RPMI7951 (cell line): ENCODE measurements at places on chromosomes 13 and 19.
A peak's percentile ranks its signal among the peaks of the same experiment; 100 is the strongest.

DNA sequence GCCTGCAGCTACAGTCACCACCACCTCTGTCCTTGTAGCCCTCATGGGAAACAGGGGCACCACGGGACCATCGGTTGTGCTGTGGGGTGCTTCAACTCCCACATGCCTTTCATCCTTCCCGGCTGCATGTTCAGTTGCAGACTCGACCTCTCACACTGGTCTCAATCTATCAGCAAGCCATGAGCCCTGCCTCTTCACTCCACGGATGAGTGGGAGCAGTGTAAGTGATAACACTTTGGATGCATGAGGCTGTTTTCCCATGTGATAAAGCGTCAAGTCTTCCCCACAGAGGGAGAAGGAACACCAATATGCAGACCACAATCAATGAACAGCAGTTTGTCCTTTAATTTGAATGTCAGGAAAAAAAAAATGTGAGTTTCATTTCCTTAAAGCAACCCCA lies 12.2 kb downstream of the SERP2 start:
- DNase-seq, result no peak

DNA sequence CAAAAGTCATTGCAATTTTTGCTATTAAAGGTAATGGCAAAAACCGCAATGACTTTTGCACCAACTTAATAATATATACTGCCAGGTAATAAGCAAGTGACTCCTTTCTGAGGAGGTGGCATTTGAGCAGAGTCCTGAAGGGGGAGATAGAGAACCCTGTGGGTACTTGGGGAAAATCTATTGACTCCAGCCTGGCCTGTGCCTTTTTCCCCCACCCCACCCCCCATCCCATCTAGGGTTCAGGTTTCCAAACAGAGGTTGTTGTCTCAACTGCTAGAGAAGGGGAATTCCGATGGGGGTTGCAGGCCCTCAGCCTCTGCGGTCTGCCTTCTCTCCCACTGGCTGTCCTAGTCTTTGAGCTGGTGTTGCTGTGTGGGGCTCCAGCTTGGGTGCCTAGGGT lies 11.5 kb downstream of the S1PR2 start:
- peak; percentile 36 for DNase-seq

DNA sequence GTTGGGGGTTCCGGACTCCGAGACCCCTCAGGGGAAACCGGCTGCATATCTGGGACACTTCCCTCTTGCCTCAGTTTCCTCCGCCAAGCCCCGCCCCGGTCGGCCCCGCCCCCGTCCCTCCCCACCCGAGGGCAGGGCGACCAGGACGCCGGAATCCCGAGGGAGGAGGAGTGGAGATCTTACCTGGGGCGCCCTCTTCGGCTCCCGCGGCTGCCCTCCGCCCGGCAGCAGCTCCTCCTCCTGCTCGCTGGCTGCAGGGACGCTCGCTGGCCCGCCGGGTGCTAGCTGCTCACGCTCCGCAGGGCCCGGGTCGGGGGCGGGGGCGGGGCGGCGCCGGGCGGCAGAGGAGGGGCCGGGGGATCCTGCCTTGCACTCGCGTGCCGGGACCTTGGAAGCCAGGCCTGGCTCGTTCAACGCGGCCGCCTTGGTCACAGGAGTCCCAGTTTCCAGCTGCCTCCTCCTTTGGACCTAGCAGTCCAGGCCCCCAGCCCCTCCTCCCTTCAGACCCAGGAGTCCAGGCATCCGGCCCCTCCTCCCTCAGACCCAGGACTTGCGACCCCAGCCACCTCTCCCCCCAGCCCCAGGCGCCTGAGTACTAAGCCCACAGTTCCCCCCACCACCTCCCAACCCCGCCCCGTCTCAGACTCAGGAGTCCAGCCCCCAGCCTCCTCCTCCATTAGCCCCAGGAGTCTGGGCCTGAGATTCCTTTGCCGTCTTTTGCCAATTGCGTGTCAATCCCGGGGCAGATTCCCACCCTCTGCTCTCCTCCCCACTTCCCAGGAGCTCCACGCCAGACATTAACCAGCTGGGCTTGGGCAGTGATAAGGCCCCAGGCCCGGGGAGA lies at the start of gene NTF4:
Gene NTF4 (minus strand): TSS at position 51 of the 844 bp plus-strand sequence. CDS start 2,821 bp downstream, outside the sequence.
- no peak for DNase-seq

GRCh38 chr13:84902243-84902642 lies 897.0 kb downstream of the SLITRK6 start:
- no peak for DNase-seq

GRCh38 chr13:76286178-76286577 lies 600.0 kb downstream of the KCTD12 start:
- DNase-seq, result no peak

- DNase-seq, result no peak
These were observed 152.8 kb downstream of the CYSLTR2 start for GRCh38 chr13:48806522-48806921.

GRCh38 chr13:48804821-48805601 lies 151.3 kb downstream of the CYSLTR2 start:
- DNase-seq, result peak; percentile 85

GRCh38 chr13:35293579-35294226 lies 182.8 kb downstream of the MAB21L1 start:
- no peak for DNase-seq

DNA sequence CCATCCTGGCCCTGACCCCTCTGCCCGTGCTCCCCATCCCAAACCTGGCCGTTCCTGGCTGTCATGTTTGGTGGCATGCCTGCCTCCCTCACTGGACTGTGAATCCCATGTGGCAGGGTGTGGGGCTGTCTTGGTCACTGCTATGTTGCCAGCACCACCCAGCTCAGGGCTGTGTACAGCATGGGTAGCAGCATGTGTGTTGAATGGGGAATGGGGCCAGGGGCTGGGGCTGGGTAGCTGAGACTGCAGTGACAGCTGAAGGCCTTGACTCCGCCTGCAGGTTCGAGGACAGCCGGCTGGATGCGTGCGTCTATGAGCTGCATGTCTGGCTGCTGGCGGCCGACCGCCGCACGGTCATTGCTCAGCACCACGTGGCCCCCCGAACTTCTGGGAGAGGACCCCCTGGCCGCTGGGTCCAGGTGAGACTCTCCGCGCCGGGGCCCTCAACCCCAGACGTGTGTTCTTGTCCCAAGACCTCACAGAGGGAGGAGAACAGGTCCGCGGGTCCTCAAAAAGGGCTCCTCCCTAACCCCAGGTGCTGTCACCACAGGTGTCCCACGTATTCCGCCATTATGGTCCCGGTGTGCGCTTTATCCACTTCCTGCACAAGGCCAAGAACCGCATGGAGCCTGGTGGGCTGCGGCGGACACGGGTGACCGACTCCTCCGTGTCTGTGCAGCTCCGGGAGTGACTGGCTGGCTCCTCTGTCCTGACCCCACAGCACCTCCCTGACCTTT lies 3.5 kb downstream of the NCCRP1 start:
- no peak for DNase-seq

- DNase-seq, result no peak
These were observed 4.4 kb downstream of the PLEKHJ1 start for GRCh38 chr19:2231621-2232221.

DNA sequence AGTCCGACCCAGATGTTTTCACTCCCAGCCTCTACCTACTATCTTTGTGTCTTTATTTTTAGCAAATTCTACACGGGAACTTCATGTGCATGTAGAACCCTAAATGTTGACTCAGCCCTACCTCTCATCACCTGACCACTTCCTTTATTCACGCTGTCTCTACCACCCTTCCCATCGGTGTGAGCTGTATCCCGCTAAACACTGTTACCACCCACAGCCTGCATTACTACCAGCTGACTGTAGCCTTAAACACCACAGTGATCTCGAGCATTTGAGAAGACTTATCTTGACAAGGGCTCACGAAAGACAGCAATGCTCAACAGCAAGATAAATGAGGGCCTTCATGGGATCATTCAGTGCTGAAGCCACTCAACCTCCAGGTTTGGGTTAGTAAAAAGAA lies 15.1 kb downstream of the NCR1 start:
- DNase-seq, result no peak

- no peak for DNase-seq
These were observed 4.6 kb downstream of the DAPK3 start for GRCh38 chr19:3966051-3967017.

DNA sequence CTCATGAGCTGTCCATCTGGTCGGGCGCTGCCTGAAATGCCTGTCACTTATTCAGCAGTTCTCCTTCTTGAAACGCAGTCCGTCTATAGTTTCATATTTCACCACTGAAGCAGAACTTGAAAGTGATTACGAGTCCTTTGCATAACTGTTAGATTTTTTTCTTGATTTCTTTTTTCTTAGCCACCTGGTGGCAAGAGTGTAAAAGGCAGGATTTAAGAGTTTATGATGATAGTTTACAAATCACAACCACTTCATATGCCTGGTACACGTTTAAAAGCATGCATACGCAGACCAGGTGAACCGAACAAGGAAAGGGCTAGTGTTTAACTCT lies 45.8 kb downstream of the GGACT start:
- peak; percentile 22 for DNase-seq

DNA sequence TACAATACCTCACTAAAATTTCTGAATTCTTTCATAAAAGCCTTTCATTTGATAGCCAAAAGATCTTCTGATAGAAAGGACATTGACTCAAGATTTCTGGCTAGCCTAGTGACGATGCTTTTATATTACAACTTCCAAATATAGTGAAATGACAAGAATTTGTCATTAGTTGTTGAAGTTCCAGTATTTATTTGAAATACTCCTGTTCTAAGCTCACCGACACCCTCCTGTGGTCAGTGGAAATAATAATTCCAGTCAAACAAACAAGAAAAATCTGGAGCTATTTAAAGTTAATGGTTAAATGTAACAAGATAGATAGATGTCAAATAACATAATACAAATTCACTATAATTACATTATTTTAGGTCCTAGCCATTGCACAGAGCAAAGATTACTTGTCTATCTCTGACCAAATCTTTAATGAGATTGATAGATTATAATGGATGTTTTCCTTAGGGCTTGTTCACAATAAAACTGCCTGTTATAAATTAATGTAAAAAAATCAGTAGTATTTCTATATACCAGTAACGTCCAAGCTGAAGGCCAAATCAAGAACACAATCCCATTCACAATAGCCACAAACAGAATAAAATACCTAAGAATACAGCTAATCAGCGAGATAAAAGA lies 195.5 kb downstream of the RGCC start:
- DNase-seq, result peak; percentile 47

GRCh38 chr19:41373993-41374392 lies 2.3 kb upstream of the TMEM91 start:
- DNase-seq, result peak; percentile 97

DNA sequence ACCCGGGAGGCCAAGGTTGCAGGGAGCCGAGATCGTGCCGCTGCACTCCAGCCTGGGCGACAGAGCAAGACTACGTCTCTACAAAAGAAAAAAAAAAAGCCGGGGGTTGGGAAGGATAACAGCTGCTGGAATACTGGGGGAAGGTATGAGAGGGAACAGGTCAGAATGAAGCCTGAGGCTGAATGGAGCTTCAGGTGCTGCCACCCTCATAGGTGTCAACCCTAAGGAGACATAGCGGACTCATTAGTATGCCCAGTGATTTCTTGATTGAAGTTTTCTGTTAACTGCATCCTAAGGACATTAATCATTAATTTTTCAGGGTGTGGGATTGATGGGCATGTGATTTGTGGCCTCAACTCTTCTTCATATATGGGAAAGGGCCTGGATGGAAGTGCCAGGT lies 6.0 kb downstream of the SMARCA4 start:
- no peak for DNase-seq

DNA sequence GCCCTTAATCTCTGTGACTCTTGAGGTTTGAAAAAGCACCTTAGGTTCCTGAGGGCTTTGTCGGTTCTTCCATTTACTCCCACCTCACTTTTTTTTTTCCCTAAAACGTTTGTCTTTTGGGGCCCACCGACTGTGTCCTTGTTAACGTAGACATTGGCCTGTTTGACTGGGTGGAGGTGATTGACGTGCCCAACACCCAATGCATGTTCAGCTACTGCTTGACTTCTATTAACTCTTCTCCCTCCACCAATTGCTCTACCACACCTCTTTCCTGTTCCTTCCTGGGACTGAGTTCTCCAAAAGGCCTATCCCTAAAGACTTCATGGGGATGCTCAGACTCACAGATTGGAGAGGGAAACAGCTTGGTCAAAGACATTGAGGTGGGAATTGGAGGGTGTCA lies 17.3 kb downstream of the CKM start:
- peak; percentile 24 for DNase-seq

GRCh38 chr19:41531438-41532311 lies 44.3 kb upstream of the CEACAM21 start:
- DNase-seq, result peak; percentile 68

- DNase-seq, result no peak
These were observed 1142.8 kb downstream of the PCDH9 start for GRCh38 chr13:66087269-66087710.

GRCh38 chr13:30276178-30276577 lies 31.2 kb downstream of the KATNAL1 start:
- DNase-seq, result no peak

GRCh38 chr13:97460853-97461252 lies 26.9 kb downstream of the RAP2A start:
- DNase-seq, result no peak

DNA sequence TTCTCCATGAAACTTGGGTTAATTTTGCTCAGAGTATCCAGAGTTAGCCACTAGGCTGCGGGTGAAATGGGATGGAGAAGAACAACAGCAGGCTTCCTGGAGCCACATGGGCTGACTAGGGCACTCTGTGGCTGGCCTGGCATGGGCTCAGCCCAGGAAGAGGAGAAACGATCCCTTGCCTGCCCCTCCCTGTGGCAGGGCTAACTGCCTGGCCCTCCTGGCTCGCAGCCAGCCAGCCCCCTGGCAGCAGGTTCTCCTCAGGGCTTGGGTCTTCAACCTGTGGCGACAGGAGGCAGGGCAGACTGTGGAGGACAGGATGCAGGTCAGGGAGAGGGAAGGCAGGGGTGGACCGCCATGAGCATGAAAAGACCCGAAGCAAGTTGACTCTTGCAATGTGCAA lies 78.7 kb upstream of the GPR183 start:
- DNase-seq, result no peak

DNA sequence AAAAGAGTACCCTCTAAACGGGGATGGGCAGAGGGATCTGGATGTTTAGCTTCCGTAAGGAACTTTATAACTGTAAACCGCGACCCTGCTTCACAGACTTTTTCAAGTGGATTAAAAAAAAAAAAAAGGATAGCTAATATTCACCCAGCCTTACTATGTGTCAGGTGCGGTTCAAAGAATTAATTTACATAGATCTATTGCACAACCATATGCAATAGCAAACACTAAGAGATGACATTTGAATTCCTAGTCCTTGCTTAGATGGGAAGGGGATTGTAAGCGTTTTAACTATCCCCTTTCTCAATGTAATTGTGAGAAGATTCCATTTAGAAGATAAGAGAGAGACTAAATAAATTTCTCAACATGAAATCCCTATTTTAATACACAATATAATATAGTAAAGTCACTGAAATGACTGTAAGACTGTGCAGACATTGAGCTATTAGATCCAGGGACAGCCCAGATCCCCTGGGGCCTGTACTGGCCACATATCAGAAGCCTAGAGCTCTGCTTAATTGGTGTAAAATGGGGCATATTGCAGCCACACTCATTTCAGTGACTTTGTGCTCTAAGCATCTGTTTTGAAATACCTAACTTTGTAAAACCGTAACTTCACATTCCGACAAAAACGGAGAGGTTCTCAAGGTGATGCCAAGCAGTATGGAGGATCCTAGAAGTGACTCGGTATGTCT lies 13.6 kb downstream of the LATS2 start:
- no peak for DNase-seq

- DNase-seq, result peak; percentile 81
These were observed 55.7 kb downstream of the FAM216B start for GRCh38 chr13:42836930-42837690.
